ENCODE measurements at places on chromosomes 1 and 21.

DNA sequence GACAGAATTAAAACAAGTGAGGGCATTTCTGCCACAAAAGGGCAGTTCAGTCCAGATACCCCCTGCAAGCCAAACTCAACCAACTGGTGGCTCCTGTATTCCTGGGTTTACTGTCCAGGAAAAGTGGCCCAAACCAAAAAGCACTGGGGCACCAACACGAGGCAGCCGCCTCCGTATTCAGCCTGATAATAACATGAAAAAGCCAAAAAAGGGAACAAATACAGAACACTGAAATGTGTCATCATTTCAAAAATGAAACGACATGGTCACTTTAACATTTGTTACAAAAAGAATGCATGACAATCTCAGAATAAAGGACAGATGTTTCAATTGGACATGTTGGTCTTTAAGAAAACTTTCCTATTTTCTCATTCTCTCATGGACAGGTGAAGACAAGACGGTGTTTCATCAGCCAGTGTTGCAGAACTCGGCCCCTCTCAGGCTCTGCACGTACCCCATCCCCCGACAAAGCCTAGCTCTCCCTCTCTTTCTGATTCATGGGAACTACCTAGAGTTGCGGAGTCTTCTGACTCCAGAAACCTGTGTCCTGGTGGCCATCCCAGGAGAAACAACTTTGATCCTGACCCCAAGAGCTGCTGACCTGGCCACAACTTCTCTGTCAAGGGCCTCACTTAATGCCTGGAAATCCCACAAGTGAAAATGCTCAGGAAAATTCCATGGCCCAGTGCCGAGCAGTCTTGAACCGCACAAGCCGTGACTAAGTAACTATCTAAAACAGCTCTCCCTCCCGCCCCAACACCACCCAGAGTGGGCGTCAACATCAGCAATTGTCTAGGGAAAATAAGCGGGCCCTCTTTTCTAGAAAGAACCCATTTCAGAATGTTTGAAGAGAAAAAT is 27.1 kb downstream of the ZBTB17 start:
- DNase-seq = no peak

- DNase-seq = no peak
Measured at GRCh38 chr1:60145771-60146170, 72.2 kb upstream of the C1orf87 start.

GRCh38 chr21:46057111-46057709 is 40.7 kb upstream of the COL6A2 start:
- no peak for DNase-seq

- DNase-seq = no peak
Measured at GRCh38 chr1:90012300-90012699, 17.4 kb downstream of the ZNF326 start.

DNA sequence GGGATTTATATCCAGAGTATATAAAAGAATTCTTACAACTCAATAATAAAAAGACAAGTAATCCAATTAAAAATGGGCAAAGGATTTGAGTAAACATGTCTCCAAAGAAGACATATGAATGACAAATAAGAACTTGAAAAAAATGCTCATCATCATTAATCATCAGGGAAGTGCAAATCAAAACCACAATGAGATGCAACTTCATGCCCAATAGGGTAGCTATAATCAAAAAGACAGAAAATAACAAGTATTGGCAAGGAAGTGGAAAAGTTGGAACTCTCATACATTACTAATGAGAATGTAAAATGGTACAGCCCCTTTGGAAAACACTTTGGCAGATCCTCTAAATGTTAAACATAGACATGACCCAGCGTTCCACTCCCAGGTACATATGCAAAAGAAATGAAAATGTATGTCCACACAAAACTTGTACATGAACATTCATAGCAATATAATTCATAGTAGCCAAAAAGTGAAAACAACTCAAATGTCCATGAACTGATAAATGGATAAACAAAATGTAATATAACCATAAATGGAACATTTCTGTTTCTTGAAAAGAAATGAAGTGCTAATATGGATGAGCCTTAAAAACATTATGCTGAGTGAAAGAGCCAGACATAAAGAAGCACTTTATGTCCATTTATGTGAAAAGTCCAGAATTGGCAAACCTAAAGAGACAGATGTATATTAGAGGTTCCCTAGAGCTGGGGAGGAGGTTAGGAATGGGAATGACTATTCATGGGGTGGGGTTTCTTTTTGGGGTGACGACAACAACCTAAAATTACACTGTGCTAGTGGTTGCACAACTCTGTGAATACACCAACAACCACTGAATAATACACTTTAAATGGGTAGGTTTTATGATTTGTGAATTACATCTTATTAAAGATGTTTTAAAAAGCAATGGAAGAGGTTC is 259.7 kb downstream of the RHOU start:
- DNase-seq = no peak

DNA sequence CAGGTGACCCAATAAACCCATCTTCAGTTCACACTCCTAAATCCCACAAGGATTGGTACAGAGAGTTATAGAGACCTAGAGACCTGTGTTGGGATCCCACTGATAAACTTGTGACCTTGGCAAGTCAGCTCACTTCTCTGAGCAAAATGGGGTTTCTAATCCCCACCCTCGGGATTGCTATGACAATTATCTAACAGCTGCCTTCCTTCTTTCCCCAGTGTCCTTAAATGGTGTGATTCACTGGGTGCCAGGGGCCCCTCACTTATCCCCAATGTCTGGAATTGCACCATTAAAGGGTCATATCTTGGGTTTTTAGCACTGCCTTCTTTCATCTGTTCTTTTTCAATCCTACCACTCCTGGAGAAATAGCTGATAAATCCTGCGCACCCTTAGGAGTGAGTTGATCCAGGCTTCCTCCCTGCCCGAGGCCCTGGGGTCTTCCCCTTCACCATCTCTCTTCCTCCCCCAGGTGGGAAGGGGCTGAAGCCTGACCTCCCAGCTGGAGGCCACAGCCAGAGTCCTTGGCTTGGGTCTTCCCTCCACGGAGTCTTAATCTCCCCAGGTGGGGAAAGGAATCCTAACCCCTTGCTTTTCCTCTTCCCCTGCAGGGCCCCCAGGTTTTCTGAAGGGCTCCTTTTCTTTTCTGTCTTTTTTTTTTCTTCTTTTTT is 39.7 kb downstream of the LACTBL1 start:
- no peak for DNase-seq

GRCh38 chr1:244704107-244704506 is 51.2 kb downstream of the DESI2 start:
- no peak for DNase-seq

DNA sequence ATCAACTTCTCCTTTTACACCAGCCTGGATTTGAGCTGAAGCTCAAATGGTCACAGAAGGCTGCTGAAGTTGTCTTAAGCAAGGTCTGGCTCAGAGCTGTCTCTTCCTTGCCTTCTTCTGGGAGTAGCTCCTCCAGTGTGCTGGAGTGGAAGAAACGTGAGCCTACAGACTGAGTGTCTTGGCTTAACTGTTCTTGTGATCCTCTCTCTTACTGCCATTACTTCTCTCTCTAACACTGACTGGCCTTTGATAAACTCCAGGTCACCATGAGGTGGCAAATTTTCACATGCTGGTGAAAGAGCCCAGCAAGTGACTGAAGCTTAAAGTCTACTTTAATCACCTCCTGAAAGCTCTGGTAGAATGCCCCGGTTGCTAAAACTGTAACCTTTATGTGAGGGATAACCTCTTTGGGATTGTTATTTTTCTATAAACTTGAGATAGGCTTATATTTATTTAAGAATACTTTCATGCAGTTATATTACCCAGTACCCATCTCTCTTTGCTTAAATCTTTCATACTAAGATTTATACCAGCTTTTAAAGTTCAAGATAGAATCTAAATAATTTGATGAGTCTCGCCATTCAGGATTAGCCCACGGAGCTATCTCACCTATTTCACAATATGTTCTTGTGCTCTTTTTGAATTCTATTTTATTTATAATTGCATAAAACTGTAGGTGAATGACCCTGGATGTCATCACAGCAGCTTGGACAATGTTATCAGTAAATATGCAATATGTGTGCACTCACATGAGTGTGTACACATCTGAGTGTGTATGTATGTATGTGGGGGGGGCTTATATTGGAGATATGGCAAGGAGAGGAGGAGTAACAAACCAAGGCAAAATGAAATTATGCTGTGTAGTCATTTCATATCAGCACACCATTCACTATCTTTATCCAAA is 924.0 kb downstream of the LTN1 start:
- no peak for DNase-seq

GRCh38 chr1:12851779-12852178 is 3.3 kb upstream of the HNRNPCL1 start:
- DNase-seq = no peak

- no peak for DNase-seq
Measured at GRCh38 chr1:150566589-150567340, 12.6 kb downstream of the MCL1 start.

GRCh38 chr1:45331436-45332345 is 5.0 kb downstream of the HPDL start:
- no peak for DNase-seq
